ENCODE measurements at places on chromosomes 7 and 10. TPM values are rescaled to one million over a fixed set of nuclear protein-coding genes. Genes with fewer than 3 reads are reported as not detected.

The HERC4 gene
- 88.7 TPM for total RNA-seq

The CALCR gene
- not detected for total RNA-seq

The SH2D4B gene
- total RNA-seq = not detected

- no peak for DNase-seq
These were observed 115.0 kb downstream of the CHCHD3 start for GRCh38 chr7:132966754-132967469.

GRCh38 chr7:36051501-36051900, 101.6 kb upstream of the EEPD1 start:
- DNase-seq = no peak

- no peak for DNase-seq
These were observed 99.0 kb upstream of the SMIM30 start for GRCh38 chr7:113217314-113217713.

- DNase-seq = no peak
These were observed 3.6 kb upstream of the RARRES2 start for GRCh38 chr7:150345012-150345411.

DNA sequence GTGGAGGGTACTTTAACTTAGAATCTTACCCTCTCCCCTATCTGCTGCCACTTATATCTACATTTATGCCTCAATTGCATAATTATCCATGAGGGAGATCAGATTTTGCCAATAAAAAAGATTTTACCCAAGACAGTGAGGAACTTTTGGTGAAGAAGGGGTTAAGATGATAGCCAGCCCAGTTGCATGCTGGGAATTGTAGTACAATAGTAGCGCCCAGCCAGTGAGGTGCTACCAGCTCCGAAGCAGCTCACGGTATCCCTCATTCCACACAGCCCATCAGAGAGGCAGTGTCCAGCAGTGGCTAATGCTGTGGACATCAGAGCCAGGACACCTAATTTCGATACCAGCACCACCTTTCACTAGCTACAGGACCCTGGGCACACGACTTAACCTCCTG, 5.9 kb upstream of the LGI1 start:
- DNase-seq = peak; percentile 7

DNA sequence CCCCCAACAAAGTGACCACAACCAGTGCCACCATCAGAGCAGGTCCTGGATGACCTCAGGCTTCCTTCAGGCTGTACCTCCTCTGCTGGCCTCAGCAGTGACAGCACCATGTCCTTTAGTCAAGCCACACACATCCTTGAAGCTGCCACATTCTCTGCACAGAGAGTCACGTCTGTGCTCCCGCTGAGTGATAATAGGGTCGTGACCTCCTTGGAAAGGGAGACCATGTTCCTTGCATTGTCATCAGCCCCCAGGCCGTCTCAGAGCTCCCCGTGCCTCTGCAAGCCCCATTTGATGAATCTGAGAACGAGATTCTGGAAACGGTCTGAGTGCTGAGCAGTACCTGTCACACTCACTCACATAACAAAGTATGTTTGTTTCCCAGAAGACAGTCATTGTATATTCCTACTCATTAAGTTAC, 106.5 kb upstream of the PRR15 start:
- no peak for DNase-seq

DNA sequence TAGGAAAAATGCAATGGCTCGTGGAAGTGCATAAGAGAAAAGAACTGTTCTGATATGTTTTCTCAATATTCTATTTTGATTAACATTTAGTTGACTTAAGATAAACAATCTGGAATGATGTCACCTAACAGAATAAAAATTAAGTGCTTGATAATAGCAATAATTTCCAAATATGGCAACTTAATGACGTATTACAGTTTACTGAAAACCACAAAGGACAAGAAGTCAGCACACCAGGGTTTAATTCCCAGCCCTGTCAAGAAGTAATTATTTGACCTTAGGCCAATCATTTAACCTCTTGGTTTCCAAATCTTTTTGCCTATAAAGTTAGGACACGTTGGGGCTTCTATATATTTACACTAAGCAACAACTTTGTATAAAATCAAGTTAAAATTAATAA, 95.7 kb downstream of the CABCOCO1 start:
- DNase-seq = no peak

DNA sequence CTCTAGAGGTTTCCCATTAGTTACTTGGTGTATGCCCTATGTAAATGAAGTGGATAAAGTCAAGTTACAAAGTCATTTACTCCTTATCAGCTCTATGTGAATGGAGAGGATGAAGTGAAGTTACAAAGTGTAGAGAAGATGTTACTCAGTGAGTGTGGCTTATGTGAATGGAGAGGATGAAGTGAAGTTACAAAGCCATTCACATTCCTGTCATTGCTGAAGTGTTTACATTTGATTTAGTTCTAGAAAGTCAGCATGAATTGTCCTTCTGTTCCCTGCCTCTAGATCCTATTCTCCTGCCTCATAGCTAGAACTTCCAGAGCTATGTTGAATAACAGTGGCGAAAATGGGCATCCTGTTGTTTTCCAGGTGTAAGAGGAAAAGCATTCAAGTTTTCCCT, 880.1 kb downstream of the DNAJB9 start:
- no peak for DNase-seq

DNA sequence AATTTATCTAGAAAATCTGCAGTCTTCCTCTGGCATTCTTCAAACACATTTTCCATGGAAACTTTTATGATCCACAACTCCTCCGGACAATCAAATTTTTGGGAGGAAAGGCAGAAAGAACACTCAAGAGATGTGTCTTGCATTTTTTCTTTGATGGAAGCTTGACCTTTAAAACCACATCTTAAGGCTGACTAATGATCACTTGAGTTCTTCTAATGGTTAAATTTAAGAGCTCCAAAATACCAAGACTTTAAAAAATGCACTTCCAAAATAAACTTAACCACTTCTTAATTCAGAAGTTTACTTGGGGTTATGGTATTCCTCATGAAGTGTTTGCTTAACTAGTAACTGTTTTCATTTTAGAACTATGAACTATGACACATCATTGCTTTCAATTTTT, 43.3 kb downstream of the ETV1 start:
- no peak for DNase-seq

- no peak for DNase-seq
These were observed 7.2 kb downstream of the INSYN2A start for GRCh38 chr10:127189226-127189625.

GRCh38 chr10:79142064-79142491, 73.3 kb downstream of the ZMIZ1 start:
- no peak for DNase-seq

- no peak for DNase-seq
These were observed 63.3 kb upstream of the CHST15 start for GRCh38 chr10:124156524-124157260.

GRCh38 chr7:73606801-73607691, 17.3 kb downstream of the MLXIPL start:
- DNase-seq = no peak

DNA sequence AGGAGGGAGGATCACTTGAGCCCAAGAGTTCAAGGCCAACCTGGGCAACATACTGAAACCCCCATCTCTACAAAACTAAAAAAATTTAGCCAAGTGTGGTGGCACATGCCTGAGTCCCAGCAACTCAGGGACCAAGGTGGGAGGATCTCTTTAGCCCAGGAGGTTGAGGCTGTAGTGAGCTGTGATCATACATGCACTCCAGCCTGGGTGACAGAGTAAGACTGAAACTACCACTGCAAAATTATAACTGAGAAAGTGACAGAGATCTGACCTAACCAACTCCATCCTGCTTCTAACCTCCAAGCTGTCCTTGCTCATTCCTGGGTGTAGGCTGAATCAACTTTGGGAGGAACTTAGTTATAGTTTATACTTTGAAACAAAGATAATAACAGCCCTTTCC, 59.4 kb downstream of the HTR7 start:
- no peak for DNase-seq

- peak; percentile 71 for DNase-seq
These were observed 1.6 kb upstream of the COPS6 start for GRCh38 chr7:100087055-100087750.

GRCh38 chr10:34112171-34112782, 702.8 kb downstream of the PARD3 start:
- DNase-seq = no peak

DNA sequence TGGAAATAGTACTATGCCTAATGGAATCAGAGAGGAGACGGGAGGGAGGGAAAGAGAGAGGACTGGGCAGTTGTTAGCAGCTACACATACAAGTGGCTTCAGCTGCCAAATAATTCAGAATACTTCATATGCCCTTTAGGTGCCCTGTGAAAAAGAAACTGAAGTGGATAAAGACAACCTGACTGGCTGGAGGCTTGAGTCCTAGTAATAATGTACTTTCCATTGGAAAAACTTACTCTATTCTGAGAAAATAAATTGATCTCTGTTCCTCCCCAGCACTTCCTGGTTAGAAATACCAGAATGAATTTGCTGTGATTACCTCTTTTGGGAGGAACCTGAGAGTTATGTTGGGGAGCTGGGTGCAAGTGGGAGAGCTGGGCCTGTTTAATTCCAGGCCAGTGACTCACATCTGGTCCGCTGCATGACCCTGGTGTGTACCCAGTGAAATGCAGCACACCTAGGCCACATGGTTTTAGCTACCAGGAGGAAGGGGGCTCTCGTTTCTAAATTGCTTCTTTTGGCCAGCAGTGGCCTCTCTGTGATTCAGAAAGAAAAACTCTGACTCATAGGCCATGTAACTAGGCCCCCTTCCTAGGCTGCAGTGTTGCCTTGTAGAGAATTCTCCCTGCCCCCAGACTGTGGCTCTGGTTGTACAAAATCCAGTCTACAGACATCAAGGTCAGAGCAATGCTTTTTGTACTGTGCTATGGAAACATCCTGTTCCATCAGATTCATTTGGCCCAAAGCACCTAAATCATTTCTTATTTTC, 6.5 kb downstream of the AGFG2 start:
- peak; percentile 85 for DNase-seq

GRCh38 chr10:129364949-129365348, 102.1 kb upstream of the MGMT start:
- DNase-seq = no peak

All from mammary epithelial cell (primary cell).